ENCODE measurements at places on chromosomes 16 and 17.
A peak's percentile ranks its signal among the peaks of the same experiment; 100 is the strongest.

DNA sequence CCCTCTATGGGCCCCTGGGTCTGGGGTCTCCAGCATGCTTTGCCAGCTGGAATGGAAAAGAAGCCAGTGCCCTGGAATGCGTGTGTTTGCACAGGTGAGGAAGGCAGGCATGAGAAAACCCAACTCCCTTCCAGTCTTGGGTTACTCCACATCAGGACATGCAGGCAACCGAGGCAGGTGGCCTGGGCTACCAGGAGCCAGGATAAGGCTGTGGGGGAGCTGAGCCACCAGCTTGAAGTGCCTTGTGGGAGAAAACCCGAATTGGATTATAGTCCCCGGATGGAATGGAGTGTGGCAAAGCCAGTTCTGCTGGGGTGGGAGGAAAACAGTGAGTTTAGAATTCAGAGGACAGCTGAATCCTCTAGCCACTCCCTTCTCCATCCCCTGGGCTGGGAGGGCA lies 7.2 kb downstream of the SRCIN1 start:
- DNase-seq, result no peak

GRCh38 chr16:79754501-79754900 lies 154.0 kb upstream of the MAF start:
- no peak for DNase-seq

DNA sequence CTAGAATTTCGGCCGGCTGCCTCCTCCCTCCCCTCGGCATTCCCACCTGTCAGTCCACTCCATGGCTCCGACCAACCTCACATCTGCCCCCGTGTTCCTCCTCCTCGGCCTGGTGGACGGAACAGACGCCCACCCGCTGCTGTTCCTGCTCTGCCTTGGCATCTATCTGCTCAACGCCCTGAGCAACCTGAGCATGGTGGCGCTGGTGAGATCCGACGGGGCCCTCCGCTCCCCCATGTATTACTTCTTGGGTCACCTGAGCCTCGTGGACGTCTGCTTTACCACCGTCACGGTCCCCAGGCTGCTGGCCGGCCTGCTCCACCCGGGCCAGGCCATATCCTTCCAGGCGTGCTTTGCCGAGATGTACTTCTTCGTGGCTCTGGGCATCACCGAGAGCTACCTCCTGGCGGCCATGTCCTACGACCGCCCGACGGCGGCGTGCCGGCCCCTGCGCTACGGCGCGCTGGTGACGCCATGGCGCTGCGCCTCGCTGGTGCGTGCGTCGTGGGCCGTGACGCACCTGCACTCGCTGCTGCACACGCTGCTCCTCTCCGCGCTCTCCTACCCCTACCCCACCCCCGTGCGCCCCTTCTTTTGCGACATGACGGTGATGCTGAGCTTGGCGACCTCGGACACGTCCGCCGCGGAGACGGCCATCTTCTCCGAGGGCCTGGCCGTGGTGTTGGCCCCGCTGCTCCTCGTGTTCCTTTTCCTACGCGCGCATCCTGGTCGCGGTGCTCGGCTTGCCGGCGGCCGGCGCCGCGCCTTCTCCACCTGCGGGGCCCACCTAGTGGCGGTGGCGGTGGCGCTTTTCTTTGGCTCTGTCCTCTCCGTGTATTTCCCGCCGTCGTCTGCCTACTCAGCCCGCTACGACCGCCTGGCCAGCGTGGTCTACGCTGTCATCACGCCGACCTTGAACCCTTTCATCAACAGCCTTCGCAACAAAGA lies at the start of gene OR3A2:
Gene OR3A2 (minus strand): TSS at position 440 of the 948 bp plus-strand sequence.
- DNase-seq, result no peak

- no peak for DNase-seq
Measured at GRCh38 chr16:69890892-69891282, 60.2 kb upstream of the CLEC18A start.

DNA sequence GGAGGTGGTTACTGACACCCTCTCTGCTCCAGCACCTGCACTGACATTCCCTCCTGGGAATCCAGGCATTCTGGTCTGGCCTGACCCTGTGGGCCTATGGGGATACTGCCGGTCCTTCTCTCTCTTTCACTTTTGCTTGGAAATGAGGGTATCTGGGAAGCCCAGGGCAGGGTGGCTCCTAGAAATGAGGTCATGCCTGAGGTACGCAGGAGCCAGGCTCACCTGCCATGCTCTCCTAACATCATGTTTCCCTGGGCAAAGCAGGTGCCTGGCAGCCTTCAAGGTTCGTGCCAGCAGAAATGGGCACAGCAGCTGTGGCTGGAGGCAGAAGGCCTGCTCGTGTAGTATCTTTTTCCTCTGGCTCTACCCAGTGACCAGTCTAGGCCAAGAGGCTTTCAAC lies 3.3 kb downstream of the ITGA3 start:
- DNase-seq, result no peak

GRCh38 chr17:1301546-1301945 lies 22.1 kb downstream of the TRARG1 start:
- DNase-seq, result no peak

GRCh38 chr17:73798111-73798748 lies 154.0 kb upstream of the SDK2 start:
- no peak for DNase-seq

DNA sequence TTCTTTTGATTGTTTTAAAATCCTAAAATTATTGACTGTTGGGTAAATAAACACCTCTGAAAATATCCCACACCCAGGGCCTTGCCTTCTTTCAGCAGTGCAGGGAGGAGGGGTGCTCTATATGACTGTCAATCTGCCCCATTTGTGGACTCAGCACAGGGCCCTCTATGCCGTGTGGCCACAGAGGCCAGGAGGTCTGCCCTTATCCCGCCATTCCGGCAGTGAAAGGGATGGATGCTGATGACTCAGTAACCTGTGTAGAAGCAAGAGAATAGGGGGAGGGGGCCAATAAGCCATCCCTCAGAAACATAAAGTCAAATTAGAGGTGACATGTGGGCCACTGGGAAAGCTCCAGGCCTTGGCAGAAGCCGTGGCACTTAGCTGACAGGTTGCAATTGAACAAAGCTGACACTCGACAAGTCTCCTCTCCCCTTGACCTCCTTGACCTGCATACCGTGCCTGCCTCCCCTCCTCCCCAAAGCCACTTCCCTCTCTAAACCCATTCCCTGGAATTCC lies 281.4 kb upstream of the DYNLRB2 start:
- no peak for DNase-seq

GRCh38 chr17:53894591-53894990 lies 71.9 kb downstream of the KIF2B start:
- no peak for DNase-seq

DNA sequence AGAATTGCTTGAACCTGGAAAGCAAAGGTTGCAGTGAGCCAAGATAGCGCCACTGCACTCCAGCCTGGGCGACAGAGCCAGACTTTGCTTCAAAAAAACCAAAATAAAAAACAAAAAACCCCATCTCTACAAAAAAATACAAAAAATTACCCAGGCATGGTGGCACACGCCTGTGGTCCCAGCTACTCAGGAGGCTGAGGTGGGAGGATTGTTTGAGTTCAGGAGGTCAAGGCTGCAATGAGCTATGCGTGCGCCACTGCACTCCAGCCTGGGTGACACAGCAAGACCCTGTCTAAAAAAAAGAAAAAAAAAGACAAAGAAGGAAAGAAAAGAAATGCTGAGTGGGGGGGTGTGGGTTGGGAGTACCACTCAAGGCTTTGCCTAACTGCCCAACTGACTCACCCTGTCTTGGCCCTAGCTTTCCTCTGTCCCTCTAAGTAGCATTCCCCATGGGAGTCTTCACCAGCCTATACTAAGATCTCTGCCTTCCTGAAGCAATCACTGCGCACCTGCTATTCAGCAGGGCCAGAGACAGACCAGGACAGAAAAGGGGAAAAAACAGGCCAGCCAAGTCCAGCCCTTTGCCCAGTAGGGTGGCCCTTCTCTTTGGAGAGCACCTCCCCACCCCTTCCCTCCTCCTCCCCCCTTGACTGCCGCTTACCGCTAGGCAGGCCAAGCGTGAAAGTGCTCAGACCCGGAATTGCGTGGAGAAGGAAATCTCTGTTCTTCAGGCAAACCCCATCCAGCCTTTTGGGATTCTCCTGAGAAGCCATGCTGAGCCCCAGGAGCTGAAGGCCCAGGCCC lies 45.8 kb downstream of the RTN4RL1 start:
- DNase-seq, result no peak

- DNase-seq, result no peak
Measured at GRCh38 chr16:86363057-86363490, 147.3 kb upstream of the FOXF1 start.

DNA sequence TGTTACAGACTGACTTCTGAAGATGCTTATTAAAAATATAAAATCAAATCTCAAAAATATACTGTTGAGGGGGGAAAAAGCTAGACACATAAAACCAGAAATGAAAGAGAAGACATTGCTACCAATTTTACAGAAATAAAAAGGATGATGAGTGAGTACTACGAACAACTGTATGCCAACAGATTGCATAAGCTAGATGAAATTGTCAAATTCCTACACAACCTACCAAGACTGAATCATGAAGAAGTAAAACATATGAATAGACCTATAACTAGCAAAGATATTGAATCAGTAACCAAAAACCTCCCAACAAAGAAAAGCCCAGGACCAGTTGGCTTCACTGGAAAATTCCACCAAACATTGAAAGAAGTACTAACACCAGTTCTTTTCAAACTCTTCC lies 3.5 kb upstream of the CAPNS2 start:
- no peak for DNase-seq

DNA sequence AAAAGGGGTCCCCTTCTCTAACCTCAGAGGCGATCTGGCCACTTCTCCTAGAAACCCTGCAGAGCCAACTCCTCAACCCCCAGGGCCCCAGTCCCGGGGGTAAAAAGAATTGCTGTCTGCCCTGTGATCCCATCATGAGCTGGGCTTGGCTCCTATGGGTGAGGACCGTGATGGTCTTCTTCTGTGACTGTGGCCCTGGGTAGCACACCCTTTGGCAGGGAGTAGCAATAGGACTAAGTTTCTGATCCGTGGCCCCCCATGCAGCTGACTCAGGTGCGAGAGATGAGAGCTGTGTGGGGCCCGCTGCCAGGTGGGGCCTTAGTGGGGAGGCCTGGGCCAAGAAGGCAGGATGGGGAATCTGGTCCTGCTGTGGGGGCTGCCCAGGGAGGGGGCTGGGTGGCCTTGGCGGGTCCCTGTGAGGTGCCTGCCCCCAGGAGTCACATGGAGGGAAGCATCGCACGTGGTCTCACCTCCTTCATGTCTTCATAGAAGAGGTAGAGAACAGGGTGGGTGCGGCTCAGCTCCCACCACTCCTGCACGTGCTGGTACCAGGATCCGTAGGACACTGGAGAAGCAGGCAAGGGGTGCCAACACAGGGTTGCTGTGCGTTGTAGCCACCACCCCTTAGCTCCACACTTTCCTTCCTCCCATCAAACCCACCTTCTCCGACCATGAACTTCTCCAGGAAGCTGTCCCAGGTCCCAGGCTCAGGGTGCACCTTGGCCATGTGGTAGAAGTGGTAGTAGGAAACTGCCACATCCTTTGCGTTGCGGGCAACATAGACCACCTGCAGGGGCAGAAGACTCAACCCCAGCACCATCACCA lies 3.3 kb downstream of the SULT1A1 start:
- no peak for DNase-seq

DNA sequence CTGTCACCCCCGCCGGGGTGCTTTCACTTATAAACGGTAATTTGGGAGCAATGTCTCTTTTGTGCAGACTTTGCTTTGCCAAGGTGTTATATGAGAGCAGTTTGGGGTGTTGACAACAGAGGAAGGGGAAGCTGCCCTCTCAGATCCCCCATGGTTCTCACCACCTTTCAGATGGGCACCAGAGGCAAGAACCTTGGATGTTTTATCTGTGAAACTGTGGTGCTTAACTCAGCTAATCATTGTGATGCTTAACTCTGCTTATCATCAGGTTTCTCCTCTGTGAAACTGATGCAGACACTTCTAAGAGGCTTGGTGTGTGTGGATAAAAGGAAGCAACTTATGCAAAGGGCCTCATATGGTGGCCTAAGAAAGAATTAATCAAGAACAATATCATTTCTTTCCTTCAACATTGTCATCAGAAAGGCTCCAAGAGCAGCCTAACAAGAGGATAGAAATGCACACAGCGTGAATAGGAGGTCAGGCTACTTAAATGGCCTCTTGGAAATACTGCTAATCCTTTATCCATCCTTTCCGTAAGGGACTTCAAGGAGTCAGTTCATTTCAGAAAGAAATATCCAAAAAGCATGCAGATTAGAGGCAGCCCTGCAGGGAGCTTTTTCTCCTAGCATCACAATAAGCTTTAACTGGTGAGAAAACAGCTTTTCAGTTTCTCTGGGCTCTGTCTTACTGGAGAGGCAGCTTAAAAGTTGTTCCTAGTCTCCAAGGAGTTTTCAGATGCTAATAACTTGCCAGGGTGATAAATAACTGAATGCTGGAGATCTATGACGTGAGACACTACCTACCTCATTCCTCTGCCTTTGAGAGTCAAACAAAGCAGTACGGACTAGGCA lies 55.1 kb upstream of the CLEC3A start:
- no peak for DNase-seq

GRCh38 chr16:65828296-65828695 lies 538.2 kb upstream of the CDH5 start:
- DNase-seq, result no peak

DNA sequence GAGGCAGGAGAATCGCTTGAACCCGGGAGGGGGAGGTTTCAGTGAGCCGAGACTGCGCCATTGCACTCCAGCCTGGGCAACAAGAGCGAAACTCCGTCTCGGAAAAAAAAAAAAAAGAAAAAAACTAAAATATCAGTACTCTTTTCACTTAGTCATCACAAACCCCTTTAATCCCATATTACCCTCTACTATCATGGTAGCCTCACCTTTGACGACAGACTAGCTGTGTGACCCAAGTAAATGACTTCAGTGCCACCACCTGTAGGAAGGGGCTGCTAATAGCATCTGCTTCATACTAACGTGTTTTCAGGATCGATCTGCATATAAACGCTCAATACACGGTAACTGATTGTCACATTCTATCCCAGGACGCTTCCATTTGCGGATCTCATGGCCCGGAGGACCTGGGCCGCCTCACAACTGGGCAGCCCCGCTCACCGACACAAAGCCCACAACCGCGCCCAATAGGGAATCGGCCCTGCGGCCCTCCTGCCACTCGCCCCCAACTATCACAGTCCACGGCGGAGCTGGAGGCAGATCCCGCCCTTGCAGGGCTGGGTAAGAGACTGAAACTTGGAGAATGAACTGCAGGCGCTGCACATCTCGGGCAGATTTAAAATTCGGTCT lies 1.1 kb upstream of the ZNF263 start:
- DNase-seq, result peak; percentile 9

DNA sequence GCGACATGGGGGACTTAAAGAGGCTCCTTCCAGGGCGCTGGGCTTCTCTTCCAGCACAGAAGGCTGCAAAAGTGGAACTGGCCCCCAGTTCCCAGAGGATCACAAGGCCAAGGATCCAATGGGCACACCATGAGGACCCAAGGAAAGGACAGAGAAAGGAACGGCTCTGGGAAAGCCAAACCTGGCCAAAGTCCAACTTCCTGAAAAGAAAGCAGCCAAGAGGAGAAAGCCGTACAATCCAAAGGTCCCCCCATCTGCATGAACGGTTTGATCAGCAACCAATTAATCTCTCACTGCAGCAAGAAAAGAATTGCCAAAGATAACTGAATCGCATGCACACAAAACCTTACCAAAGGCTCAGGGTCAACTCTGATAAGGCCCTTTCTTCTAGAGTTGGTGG lies 19.8 kb upstream of the ICAM2 start:
- no peak for DNase-seq
